ENCODE measurements at places on chromosomes 6 and 20.

DNA sequence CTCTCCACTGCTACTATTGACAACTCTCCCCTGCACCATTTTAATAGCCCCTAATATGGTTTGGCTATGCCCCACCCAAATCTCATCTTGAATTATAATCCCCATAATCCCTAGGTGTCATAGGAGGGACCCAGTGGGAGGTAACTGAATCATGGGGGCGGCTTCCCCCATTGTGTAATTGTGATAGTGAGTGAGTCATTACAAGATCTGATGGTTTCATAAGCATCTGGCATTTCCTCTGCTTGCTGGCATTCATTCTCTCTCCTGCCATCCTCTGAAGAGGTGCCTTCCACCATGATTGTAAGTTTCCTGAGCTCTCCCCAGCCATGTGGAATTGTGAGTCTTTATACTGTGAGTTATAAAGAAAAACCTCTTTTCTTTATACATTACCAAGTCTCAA is 74.1 kb upstream of the TCF21 start:
- DNase-seq = no peak

GRCh38 chr6:43391440-43392031 is 22.1 kb upstream of the ZNF318 start:
- peak; percentile 17 for DNase-seq

- DNase-seq = no peak
These were observed 35.6 kb upstream of the KCNK16 start for GRCh38 chr6:39357998-39358686.

GRCh38 chr6:24883618-24884017 is 52.1 kb downstream of the RIPOR2 start:
- DNase-seq = peak; percentile 31

- DNase-seq = no peak
These were observed 114.2 kb upstream of the BEND6 start for GRCh38 chr6:56840467-56841380.

DNA sequence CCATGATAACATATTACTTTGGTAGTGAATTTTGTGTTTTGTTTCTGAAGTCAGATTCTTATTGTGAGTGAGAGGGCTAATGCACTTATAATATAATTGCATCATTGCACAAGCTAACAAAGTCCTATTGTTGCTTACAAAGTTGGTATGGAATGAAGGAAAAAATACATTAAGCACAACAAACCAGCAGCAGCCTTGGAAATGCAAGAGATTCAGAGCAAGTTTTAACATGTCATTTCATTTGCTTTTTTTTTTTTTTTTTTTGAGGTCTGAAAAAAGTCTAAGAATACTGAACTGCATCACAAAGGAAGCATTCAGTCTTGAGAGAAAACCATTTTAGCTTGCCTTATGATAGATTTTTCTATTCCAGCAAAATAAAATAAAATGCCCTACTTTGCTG is 57.6 kb downstream of the PLCB4 start:
- DNase-seq = no peak

- peak; percentile 76 for DNase-seq
These were observed 10.0 kb upstream of the POU5F1 start for GRCh38 chr6:31180500-31180899.

DNA sequence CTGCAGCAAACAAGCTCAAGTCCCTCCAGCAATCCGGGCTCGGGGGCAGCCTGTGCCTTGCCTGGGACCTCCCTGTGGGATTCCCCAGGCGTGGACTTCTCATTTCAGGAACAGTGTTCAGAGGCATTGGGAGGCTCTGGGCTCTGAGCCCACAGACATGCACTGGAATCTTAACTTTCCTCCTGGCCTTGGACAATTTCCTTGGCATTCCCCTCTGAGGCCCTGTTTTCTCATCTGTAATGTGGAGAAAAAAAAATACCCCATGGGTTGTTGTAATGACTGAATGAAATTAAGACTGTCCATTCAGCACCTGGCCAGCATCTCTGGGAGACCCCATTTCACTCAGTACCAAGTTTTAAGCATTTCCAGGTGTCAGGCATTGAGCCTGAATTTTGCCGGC is 17.6 kb downstream of the BPIFB4 start:
- no peak for DNase-seq

Data from stimulated activated naive CD4-positive, alpha-beta T cell treated with Interleukin-2 at 50 U/mL for 16 hours (primary cell).